ENCODE measurements at places on chromosomes 6 and 20. TPM values are rescaled to one million over a fixed set of nuclear protein-coding genes. Genes with fewer than 3 reads are reported as not detected.
A peak's percentile ranks its signal among the peaks of the same experiment; 100 is the strongest.

The ZSCAN26 gene
- total RNA-seq = 6.4 TPM

- DNase-seq = no peak
- H3K27ac ChIP-seq = no peak overlapping the region
- H3K27me3 ChIP-seq = no peaks in the 10 kb centered on the region
- no peak overlapping the region for H3K4me3 ChIP-seq
- H3K36me3 ChIP-seq = no peaks in the 10 kb centered on the region
These were observed 14.4 kb upstream of the NKX2-4 start for GRCh38 chr20:21411725-21412124.

The ABRACL gene
- total RNA-seq = 145 TPM

DNA sequence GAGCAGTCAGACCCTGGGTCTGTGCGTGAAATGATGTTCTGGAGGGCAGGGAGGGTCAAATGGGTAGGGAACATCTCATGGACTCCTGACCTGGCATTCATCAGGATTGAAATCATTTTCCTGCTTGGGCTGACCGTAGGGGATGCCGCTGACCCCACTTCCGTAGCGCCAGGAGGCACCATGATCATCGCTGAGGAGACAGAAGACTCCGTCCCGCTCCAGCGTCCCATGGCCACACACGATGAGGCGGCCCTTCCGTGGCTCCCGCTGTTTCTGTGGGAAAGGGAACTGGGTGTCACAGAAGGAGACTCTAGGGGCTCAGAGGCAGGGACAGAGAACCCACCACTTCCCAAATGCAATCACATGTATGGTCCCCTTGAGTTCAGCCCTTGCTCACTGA is 2.3 kb downstream of the NEU1 start:
- H3K36me3 ChIP-seq = peaks cover 24% of the 10 kb centered on the region
- no peak overlapping the region for H3K27ac ChIP-seq
- H3K4me1 ChIP-seq = peaks cover 21% of the 10 kb centered on the region
- H3K27me3 ChIP-seq = no peaks in the 10 kb centered on the region
- no peak for DNase-seq

- no peaks in the 10 kb centered on the region for H3K4me1 ChIP-seq
- DNase-seq = no peak
- no peaks in the 10 kb centered on the region for H3K36me3 ChIP-seq
- no peaks in the 10 kb centered on the region for H3K27me3 ChIP-seq
- no peak overlapping the region for H3K27ac ChIP-seq
These were observed 73.1 kb upstream of the IPCEF1 start for GRCh38 chr6:154429711-154430110.

- DNase-seq = no peak
- H3K27ac ChIP-seq = no peak overlapping the region
- H3K27me3 ChIP-seq = no peaks in the 10 kb centered on the region
- no peak overlapping the region for H3K4me3 ChIP-seq
- H3K4me1 ChIP-seq = no peaks in the 10 kb centered on the region
- H3K36me3 ChIP-seq = no peaks in the 10 kb centered on the region
These were observed 151.6 kb upstream of the GMDS start for GRCh38 chr6:2396846-2397630.

GRCh38 chr6:29626948-29627754 is 5.8 kb downstream of the GABBR1 start:
- H3K4me3 ChIP-seq = no peak overlapping the region
- peaks cover 22% of the 10 kb centered on the region for H3K4me1 ChIP-seq
- peak overlapping the region; percentile 43 for H3K27ac ChIP-seq
- DNase-seq = no peak
- no peaks in the 10 kb centered on the region for H3K36me3 ChIP-seq
- H3K27me3 ChIP-seq = peaks cover 4% of the 10 kb centered on the region

DNA sequence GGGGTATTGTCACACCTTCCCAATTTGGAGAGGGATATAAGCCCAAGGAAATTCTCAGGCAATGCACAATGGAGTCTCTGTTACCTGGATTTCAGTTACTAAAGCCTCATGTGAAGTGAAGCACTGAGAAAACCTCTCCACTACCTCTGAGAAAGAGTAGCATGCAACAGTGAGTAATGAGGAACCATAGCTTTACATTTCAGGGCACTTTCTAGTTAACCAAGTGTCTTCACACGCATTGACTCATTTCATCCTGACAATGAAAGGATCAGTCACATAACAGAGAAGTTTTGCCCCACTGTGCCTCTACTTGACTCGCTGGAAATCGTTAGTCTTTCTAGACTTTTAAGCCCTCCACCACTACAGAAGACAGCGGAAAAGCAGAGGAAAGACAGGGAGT is 86.2 kb upstream of the ARID1B start:
- no peak for DNase-seq
- peaks cover 2% of the 10 kb centered on the region for H3K4me1 ChIP-seq
- H3K4me3 ChIP-seq = no peak overlapping the region
- no peaks in the 10 kb centered on the region for H3K27me3 ChIP-seq
- H3K27ac ChIP-seq = no peak overlapping the region
- H3K36me3 ChIP-seq = no peaks in the 10 kb centered on the region

The HLA-DQA1 gene
- 22.2 TPM for total RNA-seq

DNA sequence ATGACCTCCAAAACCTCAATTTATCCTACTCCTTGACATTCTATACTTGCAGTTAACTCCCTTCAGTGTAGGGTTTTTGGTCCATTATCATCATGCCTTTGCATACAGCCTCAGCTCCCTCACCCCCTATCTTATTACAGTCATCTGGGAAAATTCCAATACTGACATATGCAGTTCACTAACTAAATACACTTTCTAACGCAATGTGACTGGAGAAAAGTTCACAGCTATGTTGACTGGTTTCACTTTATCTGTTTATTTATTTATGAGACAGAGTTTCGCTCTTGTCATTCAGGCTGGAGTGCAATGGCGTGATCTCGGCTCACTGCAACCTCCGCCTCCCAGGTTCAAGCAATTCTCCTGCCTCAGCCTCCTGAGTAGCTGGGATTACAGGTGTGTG is 64.9 kb downstream of the CRYBG1 start:
- H3K4me3 ChIP-seq = no peak overlapping the region
- H3K27ac ChIP-seq = no peak overlapping the region
- DNase-seq = no peak
- H3K4me1 ChIP-seq = no peaks in the 10 kb centered on the region

GRCh38 chr6:8888468-8888867 is 453.1 kb upstream of the SLC35B3 start:
- DNase-seq = no peak
- no peaks in the 10 kb centered on the region for H3K27me3 ChIP-seq
- no peaks in the 10 kb centered on the region for H3K4me1 ChIP-seq
- no peak overlapping the region for H3K4me3 ChIP-seq

The KCNK5 gene
- total RNA-seq = 27.6 TPM

- H3K36me3 ChIP-seq = no peaks in the 10 kb centered on the region
- DNase-seq = no peak
- H3K27me3 ChIP-seq = no peaks in the 10 kb centered on the region
- H3K27ac ChIP-seq = no peak overlapping the region
These were observed 119.0 kb downstream of the ISM1 start for GRCh38 chr20:13340088-13340487.

GRCh38 chr6:13787137-13787536 is 27.2 kb downstream of the MCUR1 start:
- no peak overlapping the region for H3K4me3 ChIP-seq
- DNase-seq = no peak
- no peaks in the 10 kb centered on the region for H3K27me3 ChIP-seq

The ZNF334 gene
- 1.4 TPM for total RNA-seq

- no peaks in the 10 kb centered on the region for H3K4me1 ChIP-seq
- no peaks in the 10 kb centered on the region for H3K27me3 ChIP-seq
- H3K4me3 ChIP-seq = no peak overlapping the region
- H3K36me3 ChIP-seq = no peaks in the 10 kb centered on the region
- H3K27ac ChIP-seq = no peak overlapping the region
These were observed 170.2 kb downstream of the THBS2 start for GRCh38 chr6:169083508-169083874.

- H3K4me1 ChIP-seq = peaks cover 24% of the 10 kb centered on the region
- H3K27ac ChIP-seq = no peak overlapping the region
- peaks cover 40% of the 10 kb centered on the region for H3K36me3 ChIP-seq
- no peaks in the 10 kb centered on the region for H3K27me3 ChIP-seq
These were observed 170.9 kb downstream of the HIVEP2 start for GRCh38 chr6:142773859-142774648.

DNA sequence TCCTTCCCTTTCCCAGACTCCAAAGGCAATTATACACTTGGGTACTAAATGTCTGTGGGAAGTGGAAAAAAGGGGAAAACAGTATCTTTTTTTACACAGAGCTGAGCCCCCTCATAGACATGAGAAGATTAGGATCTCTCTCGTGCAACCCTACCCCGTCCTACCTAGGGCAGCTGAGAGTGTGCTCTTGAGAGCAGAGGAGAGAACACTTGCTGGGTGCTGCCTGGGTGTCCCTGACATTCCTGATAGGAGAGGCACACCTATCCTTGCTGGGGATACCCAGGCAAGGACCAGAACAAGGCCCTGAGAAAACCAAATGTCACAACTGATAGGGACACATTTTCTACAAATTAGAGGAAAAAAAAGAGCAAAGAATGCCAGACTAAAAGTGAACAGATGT is 81.2 kb downstream of the PREP start:
- H3K4me3 ChIP-seq = no peak overlapping the region
- peaks cover 17% of the 10 kb centered on the region for H3K36me3 ChIP-seq
- H3K27me3 ChIP-seq = no peaks in the 10 kb centered on the region
- H3K4me1 ChIP-seq = no peaks in the 10 kb centered on the region
- H3K27ac ChIP-seq = no peak overlapping the region

DNA sequence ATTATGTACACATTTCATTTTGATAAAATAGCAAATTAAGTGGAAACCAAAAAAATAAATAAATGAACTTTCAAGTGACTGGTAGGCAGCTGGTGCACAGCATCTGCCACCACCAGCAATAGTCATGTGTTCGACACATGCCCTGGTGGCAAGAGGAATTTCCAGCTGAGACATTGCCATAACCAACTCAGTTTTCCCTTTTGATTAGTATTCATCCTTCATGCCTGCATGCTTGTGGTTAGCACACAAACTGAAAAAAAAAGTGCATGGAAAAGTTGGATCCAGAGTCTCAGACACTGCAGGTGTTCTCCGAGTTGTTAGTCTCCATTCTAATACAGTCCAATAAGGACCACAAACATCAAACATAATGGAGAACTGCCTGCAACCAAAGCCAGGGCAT is 156.0 kb upstream of the SOX4 start:
- peaks cover 10% of the 10 kb centered on the region for H3K4me1 ChIP-seq
- DNase-seq = no peak
- no peaks in the 10 kb centered on the region for H3K27me3 ChIP-seq

DNA sequence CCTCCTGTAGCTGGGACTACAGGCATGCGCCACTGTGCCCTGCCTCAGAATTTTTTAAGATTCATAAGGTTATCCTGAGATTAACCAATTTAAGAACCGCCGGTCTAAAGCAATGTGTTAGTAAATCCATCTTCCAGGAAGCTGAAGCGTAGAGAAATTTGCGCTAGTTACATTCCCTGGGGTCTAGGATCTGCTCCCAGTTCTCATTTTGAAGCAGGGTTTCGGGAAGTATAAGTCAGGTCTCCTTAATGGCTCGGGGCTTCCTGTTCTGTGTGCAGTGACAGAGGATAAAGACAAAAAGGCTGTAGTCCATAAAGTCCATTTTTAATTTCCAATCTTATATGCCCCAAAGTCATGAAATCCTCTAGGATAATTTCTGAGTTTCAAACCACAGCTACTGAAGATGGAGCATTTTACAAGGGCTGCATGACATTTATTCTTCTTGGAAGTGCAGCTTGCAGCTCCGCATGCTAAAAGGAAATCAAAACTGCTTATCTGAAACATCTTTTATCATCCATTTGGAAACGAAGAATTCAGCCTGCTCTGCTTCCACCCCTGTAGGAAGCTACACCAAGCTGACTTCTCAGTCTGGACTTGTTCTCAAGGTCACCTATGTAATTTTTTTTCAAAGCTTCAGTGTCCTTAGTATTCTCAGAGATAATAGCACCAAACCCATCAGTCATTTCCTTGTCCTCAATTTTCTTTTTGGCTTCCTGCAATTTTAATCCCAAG is 326.1 kb downstream of the PRL start:
- no peak for DNase-seq
- no peaks in the 10 kb centered on the region for H3K4me1 ChIP-seq
- no peaks in the 10 kb centered on the region for H3K27me3 ChIP-seq
- no peak overlapping the region for H3K27ac ChIP-seq

The JPH2 gene
- total RNA-seq = not detected

The PTCHD4 gene
- total RNA-seq = not detected

The SIRPD gene
- not detected for total RNA-seq

DNA sequence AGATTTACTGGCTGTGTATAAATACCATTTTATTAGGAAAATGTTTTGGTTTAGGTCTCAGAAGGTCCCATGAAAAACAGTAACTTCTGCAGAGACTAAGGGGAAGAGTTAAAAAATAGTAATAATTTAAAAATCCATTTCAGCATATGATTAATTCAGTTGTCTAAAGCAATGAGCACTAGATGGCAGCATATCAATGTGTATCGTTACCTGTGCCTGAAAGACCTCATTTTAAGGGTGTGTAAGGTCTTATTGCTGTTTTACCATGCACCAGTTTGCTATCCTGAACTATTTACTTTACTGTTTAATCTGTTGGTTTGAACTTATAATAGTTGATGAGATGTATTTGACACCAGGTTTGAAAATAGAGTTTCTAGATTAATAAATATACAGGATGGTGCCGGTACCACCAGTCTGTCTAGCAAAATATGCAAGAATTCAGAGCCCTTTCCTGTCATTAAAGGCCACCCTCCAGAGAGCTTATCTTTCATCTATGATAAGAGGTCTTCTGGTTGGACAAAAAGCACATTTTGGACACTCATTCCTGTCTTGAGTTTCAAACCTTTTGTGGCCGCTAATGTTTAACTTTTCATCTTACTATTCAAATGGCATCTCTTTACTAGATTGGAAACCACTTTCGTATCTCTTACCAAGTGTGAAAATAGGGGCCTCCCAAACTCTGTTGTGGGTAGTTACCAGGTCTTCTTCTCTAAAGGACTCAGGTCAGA is 8.9 kb upstream of the AHI1 start:
- no peak overlapping the region for H3K4me3 ChIP-seq
- no peaks in the 10 kb centered on the region for H3K36me3 ChIP-seq
- no peak overlapping the region for H3K27ac ChIP-seq
- no peaks in the 10 kb centered on the region for H3K4me1 ChIP-seq
- no peaks in the 10 kb centered on the region for H3K27me3 ChIP-seq

GRCh38 chr6:16511723-16512489 is 249.4 kb downstream of the ATXN1 start:
- H3K36me3 ChIP-seq = no peaks in the 10 kb centered on the region
- no peak overlapping the region for H3K4me3 ChIP-seq
- DNase-seq = no peak
- H3K27me3 ChIP-seq = no peaks in the 10 kb centered on the region

- no peaks in the 10 kb centered on the region for H3K4me1 ChIP-seq
- no peak overlapping the region for H3K4me3 ChIP-seq
- no peaks in the 10 kb centered on the region for H3K27me3 ChIP-seq
- H3K36me3 ChIP-seq = no peaks in the 10 kb centered on the region
These were observed 6.1 kb downstream of the SASH1 start for GRCh38 chr6:148348778-148349177.
